ENCODE measurements at places on chromosomes 5 and 9. TPM values are rescaled to one million over a fixed set of nuclear protein-coding genes. Genes with fewer than 3 reads are reported as not detected.

The PAEP gene
- not detected for total RNA-seq

The CCDC187 gene
- total RNA-seq = not detected

The FAM78A gene
- total RNA-seq = 1.7 TPM

The NPR3 gene
- 0.65 TPM for total RNA-seq

The PPIC gene
- total RNA-seq = 14.2 TPM
